T-helper 17 cell (primary cell): ENCODE measurements at places on chromosomes 12 and 14.

- peak overlapping the region; percentile 22 for H3K4me3 ChIP-seq
- no peaks in the 10 kb centered on the region for H3K4me1 ChIP-seq
These were observed 21.9 kb downstream of the RNFT2 start for GRCh38 chr12:116759783-116760621.

DNA sequence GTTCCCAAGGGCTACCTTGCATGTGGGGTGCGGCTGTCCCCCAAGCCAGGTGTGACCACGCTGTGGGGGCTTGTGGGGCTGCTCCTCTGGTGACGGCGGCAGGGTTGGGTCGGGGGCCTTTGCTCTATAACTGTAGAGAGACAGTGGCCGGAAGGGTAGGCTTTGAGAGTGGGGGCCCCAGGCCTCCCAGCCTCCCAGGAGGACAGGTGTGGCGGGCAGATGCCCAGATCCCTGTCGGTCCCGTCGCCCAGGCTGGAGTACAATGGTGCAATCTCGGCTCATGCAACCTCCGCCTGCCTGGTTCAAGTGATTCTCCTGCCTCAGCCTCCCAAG lies 2.7 kb upstream of the GPR132 start:
- no peaks in the 10 kb centered on the region for H3K36me3 ChIP-seq
- H3K27ac ChIP-seq: peak overlapping the region; percentile 99
- peaks cover 48% of the 10 kb centered on the region for H3K4me1 ChIP-seq
- no peak for DNase-seq
- no peak overlapping the region for H3K4me3 ChIP-seq

- no peaks in the 10 kb centered on the region for H3K36me3 ChIP-seq
- no peak for DNase-seq
- no peak overlapping the region for H3K27ac ChIP-seq
- no peaks in the 10 kb centered on the region for H3K4me1 ChIP-seq
These were observed 96.3 kb upstream of the EEA1 start for GRCh38 chr12:93025145-93026103.

DNA sequence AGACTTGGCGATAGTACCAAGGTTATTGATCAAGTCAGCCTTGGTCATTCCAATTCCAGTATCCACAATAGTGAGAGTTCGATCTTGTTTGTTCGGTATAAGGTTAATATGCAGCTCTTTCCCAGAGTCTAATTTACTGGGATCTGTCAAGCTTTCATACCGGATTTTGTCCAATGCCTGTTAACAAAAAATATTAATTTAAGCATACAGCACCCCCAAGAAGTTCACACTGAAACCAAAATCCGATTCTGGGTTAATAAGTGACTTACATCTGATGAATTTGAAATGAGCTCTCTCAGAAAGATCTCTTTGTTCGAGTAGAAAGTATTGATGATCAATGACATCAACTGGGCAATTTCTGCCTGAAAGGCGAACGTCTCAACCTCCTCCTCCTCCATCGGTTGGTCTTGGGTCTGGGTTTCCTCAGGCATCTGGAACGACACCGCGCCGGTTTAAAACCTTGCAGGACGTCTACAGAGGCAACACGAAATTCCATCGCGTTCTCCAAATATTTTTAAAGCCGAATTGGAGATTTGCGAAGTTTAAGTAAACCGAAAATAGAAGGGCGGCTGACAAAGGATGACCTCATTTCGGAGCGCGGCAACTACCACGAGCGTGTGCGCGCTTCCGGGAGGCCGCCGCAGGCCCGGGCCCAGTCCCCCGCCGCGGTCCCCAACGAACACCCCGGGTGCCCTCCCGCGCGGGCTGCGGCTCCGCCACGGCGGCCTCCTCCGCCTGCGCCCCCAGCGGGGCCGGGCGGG lies 716 bp downstream of the HSP90AA1 start:
- H3K4me3 ChIP-seq: peak overlapping the region; percentile 94
- peak; percentile 64 for DNase-seq
- H3K27me3 ChIP-seq: no peaks in the 10 kb centered on the region
- H3K27ac ChIP-seq: peak overlapping the region; percentile 93
- H3K4me1 ChIP-seq: peaks cover 62% of the 10 kb centered on the region

DNA sequence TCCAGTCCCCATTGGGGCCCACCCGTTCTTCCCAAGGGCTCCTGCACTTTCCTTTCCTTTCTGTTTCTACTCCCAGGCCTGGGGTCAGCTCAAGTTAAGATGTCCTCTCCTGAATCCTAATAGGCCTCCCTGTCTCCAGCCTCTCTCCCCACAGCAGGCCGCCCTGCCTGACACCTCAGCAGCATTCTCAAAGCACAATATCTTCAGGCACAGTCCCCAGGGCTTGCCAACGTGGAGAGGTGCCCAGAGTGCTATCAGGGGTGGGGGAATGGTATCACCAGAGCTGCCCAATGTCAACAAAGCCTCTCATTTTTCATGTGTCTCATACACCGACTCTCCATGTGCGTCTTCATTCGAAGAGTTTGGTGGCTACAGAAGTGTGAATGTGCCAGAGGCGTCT lies 123.0 kb downstream of the FOXN3 start:
- peaks cover 33% of the 10 kb centered on the region for H3K4me1 ChIP-seq
- peaks cover 12% of the 10 kb centered on the region for H3K36me3 ChIP-seq
- peak overlapping the region; percentile 62 for H3K27ac ChIP-seq
- no peak for DNase-seq
- H3K27me3 ChIP-seq: no peaks in the 10 kb centered on the region
